Suppressor macrophage (primary cell): ENCODE measurements at places on chromosomes 1 and 21.

DNA sequence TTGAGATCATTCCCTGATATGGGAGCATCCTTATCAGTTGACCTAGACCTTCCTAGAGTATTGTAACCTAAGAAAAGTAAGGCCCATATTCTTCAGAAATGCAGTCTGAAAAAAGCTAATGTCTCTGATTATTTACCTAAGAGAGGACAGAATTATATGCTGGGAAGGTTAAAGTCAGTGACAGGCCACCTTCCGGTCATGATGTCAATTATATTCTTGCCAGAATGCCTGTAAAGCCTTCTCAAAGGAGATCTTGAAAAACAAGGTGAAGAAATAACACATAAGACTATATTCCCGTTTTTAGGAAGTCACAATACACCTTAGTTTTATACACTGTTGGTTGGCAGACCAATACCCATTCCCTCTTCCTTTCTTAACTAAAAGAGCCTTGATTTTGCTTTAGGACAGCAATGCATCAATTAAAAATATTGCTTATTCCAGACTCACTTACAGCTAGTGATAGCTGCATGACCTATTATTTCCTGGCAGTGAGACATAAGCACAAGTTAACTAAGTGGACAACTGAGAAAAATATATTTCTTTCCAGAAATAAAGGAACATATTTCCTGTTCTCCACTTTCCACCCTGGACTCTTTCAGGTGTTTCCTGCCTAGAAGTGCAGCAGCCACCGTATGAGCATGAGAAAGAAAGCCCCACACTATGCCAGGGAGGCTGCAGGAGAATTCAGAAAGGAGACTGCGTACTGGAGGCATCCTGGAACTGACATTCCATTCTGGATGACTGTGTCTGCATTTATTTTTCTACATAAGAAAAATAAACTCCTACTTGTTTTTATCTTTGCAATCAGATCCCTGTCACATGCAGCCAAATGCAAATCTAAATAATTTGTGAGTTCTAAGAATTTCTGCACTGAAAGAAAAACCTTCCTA, 332.9 kb upstream of the PTBP2 start:
- no peak for DNase-seq

GRCh38 chr1:102084771-102085535, 88.2 kb upstream of the OLFM3 start:
- DNase-seq = no peak

DNA sequence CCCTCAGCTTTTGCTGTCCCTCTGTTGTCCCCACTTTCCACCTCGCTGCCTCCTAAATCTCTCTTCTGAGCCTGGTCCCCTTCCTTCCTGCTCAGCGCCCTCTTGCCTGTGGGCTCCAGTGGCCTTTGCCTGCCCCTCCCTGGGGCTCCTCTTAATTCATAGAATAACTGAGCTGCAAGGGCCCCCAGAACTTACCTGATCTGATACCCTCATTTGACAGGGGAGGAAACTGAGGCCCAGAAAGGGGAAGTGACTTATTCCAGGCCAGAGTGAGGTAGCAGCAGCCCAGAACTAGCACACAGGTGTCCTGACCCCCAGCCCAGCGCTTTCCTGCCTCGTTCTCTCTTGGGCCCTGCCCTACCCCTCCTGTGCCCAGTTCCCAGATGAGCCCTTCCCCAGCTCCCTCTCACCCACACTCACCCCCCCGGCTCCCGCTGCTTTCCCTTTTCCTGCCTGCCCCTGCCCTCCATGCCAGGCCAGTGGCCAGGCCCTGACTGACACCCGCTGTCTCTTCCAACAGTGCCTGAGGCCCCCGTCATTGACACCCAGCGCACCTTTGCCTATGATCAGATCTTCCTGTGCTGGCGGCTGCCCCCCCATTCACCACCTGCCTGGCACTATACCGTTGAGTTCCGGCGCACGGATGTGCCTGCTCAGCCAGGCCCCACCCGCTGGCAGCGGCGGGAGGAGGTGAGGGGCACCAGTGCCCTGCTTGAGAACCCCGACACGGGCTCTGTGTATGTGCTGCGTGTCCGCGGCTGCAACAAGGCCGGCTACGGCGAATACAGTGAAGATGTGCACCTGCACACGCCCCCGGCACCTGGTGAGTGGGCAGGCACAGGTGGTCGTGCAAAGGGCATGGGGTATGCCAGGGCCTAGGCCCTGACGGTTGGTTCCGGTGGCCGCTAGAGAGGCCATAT, 5.7 kb downstream of the TRIM46 start:
- no peak for DNase-seq

DNA sequence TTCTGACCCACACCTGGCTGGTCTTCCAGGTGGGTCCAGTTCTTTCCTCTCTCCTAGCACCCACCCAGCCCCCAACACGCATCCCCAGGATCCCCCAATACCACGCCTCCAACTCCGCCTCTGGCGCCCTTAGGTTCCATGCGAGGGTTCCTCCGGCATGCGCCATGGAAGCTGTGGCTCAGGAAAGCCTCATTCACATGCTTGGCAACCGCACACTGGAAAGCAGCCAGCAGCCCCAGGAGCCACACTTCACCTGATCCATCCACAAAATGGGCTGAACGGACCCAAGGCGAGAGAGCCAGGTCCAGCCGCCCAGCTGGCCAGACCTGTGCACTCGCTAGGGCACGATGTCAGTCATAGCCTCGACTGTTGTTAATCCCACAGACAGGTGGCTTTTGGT, 161.2 kb downstream of the PSMG1 start:
- no peak for DNase-seq
